ENCODE measurements at places on chromosomes 6 and 20.

- no peak for DNase-seq
Observed at GRCh38 chr6:4849226-4850022, 73.2 kb downstream of the CDYL start.

DNA sequence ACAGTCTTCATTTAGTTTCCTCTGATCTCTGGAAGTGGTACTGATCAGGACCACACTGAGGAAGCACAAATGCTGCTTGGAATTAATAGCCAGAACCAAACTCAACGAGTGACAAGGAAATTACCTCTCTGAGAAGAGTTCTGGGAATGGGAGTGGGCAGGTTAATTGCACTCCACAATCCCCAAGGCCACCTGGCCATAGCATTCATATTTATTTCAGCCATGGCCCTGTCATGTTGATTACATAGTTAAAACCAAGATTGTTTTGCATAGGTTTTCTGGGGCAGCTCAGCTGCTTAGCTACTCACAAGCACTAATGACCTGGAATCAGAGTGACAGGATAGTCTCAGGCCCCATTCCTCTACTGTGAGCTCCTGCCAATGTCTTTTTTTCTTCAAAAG, 230.2 kb upstream of the RIMS1 start:
- DNase-seq = no peak

GRCh38 chr20:36645998-36646397, at the start of gene SLA2:
Gene SLA2 (minus strand): TSS chr20:36646196. CDS start chr20:36641335, 4,861 bp downstream.
- no peak for DNase-seq

DNA sequence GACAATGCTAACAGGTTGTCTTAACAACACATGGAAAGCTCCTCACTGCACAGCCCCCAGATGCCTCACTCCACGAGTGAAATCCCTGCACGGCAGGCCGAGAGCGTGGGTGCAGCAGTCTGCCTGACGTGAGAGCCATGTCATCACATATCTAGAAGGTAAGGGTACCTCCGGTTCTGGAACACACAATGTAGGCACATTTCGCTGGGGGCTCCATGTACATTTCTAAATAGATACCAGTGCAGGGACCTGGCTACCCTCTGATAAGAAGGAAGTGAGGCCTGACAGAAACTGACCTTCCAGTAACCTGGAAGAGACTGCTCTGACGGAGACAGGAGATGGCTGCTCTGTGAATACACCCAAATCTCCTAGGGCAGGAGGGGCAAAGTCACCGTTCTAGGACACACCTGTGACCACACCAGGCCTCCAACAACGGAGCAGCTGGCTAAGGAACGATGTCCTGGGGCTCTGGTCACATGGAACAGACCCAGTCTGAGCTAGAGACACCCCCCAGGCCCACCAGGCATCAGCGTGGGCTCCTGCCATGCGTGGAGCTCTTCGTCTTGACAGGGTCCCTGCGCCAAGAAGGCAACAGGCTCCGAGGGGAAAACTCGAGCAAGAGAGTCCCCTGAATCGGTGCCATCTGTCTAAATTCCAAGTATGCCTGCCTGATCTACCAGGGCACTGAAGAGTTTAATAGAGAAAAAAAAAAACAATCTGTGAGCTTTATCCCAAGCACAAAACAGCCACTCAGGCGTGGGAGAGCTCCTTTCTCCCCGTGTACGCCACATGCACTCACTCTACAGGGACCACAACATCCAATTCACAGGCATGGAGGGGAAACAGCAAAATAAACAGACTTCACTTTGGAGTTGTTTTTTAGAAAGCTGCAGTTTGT, 27.5 kb downstream of the RNASET2 start:
- no peak for DNase-seq

GRCh38 chr6:169930799-169931198, 179.4 kb downstream of the ERMARD start:
- DNase-seq = no peak

- peak; percentile 23 for DNase-seq
Observed at GRCh38 chr6:33312361-33313104, 1.3 kb downstream of the TAPBP start.

GRCh38 chr6:1580109-1580508, 29.6 kb upstream of the FOXC1 start:
- no peak for DNase-seq

- DNase-seq = no peak
Observed at GRCh38 chr6:135254471-135254870, 73.4 kb downstream of the MYB start.

GRCh38 chr20:11128220-11128718, 454.5 kb upstream of the JAG1 start:
- DNase-seq = no peak

GRCh38 chr20:38855356-38855755, 49.9 kb downstream of the PPP1R16B start:
- no peak for DNase-seq

GRCh38 chr6:89324304-89324703, 9.2 kb upstream of the GABRR2 start:
- DNase-seq = no peak

DNA sequence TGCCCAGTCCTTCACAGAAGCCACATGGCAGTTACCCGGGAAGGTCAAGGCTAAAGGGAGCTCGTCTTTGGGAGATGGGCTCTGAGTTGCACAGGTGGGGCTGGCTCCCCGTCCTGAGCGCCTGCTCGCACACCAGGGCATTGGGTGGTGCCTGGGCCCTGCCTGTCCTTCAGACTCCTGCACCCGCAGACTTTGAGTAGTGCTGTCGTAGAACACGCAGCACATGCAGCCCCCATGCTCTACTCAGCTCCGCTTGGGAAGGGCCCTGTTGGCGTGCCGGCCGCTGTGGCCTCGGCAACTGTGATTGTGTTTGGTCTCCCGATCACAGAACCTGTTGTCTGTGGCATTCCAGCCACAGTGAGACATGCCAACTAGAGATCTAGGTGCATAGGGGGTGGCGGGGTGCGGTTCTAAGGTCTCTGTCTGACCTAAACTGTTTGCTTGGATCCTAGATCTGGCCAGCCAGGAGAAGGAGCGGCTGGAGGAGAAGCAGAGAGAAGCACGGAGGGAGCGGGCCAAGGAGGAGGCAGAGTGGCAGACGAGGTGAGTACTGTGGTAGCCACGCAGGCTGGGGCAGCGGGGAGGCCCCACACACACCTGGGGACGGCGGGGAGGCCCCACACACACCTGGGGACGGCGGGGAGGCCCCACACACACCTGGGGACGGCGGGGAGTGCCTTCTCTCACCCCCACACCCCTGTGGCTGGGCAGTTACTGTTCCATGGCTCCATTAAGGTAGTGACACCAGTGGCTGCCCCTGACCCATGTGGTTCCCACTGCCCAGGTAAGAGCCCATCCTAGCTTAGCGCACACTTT, 11.3 kb upstream of the ADRM1 start:
- no peak for DNase-seq

- DNase-seq = no peak
Observed at GRCh38 chr6:119476024-119476423, 126.5 kb upstream of the MAN1A1 start.

DNA sequence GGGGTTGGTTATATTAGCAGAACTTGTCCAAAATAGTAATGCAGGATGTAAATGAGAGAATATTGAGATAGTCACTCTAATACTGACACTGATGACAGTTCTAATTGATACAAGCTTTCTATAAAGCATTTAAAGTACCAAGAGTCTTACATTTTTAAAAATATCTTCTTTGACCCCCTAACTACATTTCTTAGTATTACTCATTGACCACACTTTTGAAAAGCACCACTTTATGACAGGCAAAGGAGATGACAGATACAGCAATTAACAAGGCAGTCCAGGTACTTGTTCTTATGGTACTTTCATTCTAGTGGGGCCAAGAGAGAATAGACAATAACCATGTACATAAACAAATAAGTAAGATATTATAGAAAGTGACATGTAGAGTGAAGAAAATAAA, 139.4 kb upstream of the EYA4 start:
- DNase-seq = no peak

DNA sequence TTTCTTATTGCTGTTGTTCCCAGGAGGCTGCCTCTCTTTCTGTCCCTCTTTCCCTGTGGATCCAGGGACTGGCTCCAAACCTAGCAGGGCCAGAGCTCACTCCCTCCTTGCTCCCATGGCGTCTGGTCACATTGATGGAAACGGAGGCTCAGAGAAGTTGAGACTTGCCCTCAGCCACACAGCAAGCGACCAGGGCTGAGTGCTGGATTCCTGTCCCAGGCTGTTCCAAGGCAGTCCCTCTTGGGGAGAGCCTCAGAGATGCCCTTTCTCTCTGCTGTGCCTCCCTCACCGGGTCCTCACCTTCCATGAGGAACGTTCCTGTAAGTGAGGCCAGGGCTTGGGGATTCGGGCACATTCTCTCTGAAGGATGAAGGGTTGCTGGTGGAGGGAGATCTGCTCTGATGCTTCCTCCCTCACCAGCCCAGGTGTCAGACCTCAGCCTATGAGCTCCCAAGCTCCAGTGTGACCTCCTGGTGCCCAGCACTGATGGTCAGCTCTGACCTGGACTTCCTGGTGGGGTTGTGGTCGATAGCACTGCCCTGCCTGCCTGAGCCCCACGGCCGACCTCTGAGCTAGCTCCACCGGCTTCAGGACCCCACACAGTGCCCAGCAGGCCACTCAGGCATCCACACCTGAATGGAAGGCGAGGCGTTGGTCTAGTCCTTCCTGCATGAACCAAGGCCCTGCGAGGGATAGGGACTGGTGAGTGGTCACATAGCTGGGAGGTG, 26.8 kb downstream of the SUN5 start:
- no peak for DNase-seq

DNA sequence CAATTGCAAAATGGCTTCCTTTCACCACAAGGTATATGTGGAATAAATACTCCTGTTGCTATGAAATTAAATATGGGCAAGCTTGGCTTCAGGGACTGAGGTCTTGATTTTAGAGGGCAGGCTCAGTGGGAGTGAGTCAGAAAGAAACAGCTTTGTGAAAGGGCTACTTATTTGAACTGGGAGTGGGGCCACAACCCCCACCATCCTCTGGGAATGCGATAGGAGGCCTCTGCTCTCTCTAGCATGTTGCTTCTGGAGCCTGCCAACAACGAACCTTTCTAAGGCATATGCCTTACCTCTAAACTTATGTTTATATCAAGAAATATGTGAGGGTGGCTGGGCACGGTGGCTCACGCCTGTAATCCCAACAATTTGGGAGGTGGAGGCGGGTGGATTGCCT, 149.7 kb downstream of the LRRC1 start:
- DNase-seq = no peak

DNA sequence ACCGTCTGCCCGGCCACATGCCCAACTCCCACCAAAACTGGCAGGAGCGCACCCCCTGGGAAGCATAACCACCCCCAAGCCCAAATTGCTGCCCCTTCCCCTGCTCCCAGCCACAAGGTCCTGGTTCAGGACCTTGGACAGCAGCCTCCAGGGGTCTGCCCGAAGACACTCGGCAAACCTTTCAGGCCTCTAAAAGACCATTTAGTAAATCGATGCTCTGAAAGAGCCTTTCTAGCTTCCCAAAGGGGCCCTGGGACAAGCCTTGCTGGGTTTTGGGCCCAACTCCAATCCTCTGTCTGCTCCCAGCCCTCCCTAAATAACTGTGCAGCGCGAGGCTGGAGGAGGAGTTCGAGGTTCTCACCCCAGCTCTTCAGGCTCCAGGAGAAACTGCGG, 30.5 kb downstream of the GRM4 start:
- DNase-seq = no peak

DNA sequence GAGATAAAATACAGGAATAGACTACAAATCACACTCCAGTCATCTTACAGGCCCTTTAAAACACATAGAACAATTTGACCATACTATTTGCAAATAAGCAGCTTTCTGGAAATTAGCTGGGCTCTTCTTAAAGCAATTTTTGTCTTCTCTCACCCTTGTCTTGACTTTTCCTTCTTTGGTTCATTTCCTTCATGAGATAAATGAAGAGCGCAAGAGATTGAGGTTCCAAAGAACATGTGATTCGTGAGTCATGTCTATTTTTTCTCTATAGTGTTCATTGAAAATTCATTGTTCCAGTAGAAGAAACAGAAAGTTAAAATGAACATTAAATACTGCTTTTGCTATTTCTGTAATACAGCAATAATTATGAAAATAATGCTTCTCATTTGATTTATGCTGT, 33.9 kb downstream of the PRDM1 start:
- no peak for DNase-seq

GRCh38 chr6:36040958-36041357, 13.3 kb downstream of the MAPK14 start:
- no peak for DNase-seq

DNA sequence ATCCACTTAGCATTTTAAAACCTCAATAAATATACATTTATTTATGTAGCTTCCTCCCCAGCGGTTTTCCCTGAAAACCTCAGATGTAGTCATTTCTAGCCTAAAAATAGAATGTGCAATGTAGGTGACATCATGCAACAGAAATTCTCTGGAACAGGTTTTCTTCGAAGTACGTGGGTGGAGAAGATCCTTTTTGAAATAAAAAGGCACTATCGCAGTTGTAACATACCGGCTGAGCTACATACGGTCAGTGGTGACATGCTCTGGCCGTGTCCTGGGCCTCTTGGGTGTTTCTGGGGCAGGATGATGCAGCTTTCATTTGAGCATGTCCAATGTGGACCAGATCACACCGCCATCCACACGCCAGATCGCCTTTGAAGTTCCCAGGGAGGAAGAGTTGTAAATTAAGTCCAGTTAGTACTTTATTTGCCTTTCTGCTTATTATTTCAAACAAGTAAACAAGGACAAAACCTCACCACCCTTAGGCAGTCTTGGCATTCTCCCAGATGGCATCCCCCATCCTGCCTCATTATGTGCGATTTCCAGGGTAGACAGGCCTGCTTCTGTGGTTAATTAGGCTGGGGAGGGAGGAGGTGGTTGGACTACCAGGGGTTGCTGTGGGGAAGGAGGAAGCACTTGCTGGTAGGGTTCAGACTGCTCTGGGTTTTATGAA, 109.5 kb upstream of the CLDN20 start:
- DNase-seq = no peak

DNA sequence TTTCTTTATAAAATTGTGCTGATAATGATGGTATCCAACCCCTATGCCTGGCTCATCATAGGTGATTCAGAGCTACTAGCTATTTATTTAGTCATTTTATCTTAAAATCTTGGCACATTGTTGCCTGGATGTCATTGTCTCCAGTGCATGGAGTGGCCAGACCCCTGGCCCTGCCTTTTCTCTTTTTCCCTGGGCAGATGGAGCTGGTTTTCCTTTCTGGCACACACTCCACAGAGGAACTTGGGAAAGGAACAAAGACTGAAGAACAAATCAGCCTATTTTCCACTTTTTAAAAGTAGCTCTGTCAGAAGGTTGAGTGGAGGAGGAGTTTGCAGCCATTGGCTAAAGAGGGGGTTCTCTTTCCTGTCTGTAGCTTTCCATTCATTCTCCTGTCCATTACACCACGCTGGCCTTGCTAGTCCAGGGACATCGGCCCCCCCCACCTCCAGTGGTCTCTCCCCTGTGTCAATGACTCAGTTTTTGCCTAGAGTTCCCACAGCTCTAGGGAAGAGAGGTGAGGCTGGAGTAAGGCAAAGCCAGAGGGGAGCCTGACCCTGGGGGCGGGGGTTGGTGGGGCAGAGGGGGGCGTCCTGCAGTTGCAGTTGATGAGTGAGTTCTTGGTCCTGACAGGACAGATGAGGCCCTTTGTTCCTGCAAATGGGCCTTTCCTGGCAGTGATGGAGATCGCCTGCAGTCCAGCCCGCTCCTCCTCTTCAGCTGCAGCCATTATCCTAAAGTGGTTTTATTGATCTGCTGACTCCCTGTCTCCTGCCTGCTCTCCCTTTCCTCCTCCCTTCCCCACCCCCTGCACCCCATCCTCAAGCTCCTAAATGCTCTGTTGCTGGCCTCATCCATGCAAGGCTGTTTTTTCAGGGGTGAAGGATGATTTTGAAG, 774.5 kb downstream of the DHX35 start:
- no peak for DNase-seq

GRCh38 chr6:137810554-137811120, 56.4 kb upstream of the TNFAIP3 start:
- DNase-seq = no peak
